ENCODE measurements at places on chromosomes 11 and 22.

DNA sequence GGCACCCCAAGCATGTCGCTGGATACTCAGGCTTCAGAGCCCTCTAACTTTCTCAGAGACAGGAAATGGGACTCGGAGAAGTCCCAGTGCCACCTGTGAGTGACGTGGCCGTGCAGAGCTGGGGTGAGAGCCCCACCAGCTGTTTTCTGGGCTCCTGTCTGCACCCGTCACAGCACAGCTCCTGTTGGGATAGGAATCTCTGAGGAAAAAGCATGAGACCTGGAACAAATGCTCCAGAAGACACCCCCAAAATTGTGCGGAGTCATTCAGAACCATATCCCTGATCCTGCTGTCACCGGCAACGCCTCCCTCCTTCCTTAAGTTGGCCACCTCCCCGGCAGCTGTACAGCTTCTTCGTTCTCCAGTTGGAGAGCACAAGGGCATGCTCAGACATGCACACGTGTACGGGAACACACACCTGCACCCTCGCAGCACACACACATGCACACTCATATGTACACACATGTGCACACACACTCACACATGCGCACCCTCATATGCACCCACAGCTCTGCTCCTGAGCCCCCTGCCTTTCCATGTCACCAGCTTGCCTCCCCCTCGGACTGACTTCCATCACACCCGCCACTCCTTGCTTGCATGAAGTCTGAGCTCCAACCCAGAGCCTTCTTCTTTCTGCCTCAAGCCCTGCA lies 1430.0 kb downstream of the BRD1 start:
- DNase-seq, result no peak

- no peak for DNase-seq
Observed at GRCh38 chr11:69647390-69647748, 6.4 kb downstream of the CCND1 start.

DNA sequence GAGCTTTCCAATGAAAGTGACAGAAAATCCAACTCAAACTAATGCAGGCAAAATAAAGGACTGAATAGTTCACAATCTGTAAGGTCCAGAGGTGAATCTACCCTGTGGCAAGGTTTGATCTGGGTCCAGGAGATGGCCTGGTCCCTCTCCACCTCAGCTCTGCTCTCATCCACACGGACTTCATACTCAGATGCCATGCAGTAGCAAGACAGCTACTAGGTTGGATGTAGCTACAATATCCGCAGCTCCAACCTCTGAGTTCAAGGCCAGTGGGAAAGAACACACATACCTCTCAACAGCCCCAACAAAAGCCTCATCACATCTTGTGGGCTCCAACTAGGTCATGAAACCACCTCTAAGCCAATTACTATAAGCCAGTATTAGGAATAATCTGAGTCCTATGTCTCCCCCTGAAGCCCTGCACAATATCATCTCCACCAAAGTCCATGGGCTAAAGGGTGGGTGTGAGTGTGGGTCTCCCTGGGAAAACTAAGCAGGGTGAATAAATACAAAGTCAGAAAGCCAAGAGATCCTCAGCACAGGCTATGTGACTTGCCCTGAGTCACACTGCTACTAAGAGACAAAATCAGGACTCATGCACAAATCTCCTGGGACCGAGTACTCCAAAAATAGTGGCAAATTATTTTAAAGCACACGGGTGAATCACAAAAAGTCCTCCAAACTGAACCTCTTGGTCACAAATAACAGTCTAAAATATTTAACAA lies 78.8 kb downstream of the LARGE1 start:
- DNase-seq, result no peak

DNA sequence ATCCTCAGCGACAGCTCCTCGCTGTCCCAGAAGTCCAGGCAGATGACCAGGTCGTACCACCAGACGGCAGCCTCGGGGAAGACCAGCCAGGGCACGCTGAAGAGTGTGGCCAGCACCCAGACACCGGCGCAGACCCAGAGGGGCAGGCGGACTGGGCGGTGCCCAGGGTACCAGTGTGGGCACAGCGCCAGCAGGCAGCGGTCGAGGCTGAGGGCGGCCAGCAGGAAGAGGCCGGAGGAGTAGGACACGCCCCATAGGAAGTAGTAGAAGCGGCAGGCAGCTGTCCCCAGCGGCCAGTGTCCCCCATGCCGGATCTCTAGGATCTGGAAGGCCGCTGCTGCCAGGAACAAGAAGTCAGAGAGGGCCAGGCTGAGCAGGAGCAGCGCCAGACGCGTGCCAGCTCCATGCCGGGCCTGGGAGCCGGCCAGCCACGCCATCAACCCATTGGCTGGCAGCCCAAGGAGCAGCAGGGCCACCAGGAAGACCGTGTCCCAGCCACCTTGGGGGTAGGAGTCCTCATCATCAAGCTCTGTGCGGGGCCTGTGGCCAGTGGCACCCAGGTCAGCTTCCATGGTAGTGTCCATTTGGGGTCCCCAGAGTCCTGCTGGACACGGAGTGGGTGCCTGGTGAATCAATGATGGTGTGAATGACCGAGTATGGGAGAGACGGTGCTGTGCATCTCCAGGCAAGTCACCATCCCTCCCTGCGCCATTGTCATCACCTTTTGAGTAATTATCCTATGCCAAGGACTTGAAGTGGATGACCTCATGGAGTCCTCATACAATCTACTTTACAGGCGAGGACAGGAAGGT lies at the start of gene GPR152:
Gene GPR152, minus strand, starts transcription at position 589 of the 812 bp plus-strand sequence. Its CDS starts 5 bp downstream, at position 584.
- no peak for DNase-seq

DNA sequence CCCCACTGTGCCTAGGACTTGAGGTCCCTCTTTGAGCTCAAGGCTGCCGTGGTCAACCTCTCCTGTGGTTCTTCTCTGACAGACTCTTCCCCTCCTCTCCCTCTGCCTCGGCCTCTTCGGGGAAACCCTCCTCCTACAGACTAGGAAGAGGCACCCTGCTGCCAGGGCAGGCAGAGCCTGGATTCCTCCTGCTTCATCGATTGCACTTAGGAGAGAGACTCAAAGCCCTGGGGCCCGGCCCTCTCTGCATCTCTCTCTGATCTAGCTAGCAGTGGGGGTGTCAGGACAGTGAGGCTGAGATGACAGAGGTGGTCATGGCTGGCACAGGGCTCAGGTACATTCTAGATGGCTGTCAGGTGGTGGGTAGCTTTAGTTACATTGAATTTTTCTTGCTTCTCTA lies 63.6 kb upstream of the EMID1 start:
- no peak for DNase-seq

GRCh38 chr22:32788904-32789624 lies 12.4 kb upstream of the TIMP3 start:
- DNase-seq, result no peak

DNA sequence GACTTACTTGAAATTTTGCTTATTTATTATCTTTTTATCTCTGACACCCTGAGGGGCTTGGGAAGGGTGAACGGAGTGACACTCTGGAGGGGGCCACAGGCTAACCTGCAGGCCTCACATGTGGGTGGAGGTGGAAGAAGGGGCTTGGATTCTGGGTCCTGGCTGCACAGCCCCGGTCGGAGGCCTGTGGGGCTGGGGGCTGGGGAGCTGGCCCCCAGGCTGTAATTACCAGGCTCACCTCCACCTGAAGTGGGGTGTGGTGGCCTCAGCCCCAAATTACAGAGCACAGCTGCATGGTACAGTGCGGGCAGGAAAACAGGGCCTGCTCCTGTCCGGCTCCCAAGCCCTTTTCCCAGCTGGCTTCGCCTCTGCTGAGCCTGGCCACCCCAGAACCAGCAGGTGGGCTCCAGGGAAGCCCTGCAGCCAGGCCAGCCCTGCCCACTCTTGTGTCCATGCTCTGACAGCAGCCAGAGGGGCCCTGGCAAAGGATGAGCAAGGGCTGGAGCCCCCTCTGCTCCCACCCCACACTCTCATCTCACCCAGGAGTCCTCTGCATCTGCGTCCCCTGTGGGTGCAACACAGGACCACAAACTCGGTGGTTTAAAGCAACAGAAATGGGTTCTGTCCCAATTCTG lies 48.0 kb downstream of the IGF2 start:
- no peak for DNase-seq
